Left cardiac atrium (tissue), 4 donors: ENCODE measurements at places on chromosomes 6 and 20. TPM values are rescaled to one million over a fixed set of nuclear protein-coding genes. Genes with fewer than 3 reads are reported as not detected.

DNA sequence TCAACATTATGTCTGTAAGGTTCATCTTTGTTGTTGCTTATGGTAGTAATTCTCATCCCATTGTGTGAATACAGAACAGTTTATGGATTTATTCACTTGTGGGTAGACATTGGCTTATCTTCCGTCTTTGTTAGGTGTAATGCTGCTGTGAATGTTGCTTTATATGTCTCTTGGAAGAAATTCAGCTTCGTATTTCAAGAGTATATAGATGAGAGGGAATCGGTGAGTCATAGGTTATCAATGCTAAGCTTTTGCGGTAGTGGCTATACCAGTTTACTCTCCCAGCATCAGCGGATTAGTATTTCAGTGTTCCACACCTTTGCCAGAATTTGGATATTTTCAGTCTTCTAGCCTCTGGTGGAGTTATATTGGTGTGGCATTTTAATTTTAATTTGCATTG lies 77.8 kb downstream of the ZFAND3 start:
- no peak for DNase-seq

DNA sequence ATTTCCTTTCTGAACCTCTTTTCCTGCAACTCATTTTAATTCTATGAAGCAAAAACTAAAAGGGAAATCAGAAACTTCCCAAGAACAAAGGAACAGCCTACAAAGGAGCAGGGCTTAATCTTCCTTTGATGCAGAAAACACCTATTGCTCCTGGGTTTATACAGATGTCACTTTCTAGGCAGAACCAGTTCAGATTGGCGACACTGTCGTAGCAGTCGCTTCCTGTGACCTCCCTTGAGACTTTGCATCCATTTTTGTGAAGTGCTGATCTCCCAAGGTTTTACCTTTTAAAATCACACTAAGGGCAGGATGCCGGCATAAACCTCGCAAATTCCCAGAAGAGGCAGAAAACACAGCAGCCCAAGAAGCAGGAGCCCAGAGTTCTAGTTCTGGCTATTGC lies 40.1 kb downstream of the JAG1 start:
- DNase-seq = no peak

TNFAIP3 gene
- total RNA-seq = 13.6 TPM

GRCh38 chr6:71592643-71593042 lies 293.7 kb upstream of the RIMS1 start:
- no peak for DNase-seq

DNA sequence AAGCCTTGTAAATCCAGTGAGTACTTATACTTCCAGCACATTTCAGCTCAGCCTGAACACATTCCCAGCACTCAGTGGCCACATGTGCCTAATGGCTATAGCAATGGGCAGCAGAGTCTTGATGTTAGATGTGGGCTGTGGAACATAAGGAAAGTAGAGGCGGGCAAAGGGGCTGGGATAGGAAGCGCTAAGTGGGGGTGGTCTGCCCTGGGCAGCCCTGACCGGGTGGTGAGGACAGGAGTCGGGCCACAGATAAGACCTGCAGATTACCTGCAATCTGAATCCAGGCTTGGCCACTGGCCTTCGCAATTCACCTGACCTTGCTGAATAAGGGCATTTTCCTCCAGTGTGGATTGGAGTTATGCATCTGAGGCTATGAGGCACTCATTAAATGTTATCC lies 11.1 kb upstream of the HMGA1 start:
- DNase-seq = no peak

- peak; percentile 83 for DNase-seq
Measured at GRCh38 chr20:62500237-62500864, 24.6 kb upstream of the GATA5 start.

- peak; percentile 47 for DNase-seq
Measured at GRCh38 chr6:112163295-112164257, 76.2 kb downstream of the FAM229B start.

POPDC3 gene
- total RNA-seq = 34.5 TPM

GRCh38 chr20:24357177-24357576 lies 112.3 kb upstream of the SYNDIG1 start:
- DNase-seq = no peak

- DNase-seq = no peak
Measured at GRCh38 chr6:39239527-39240154, 10.4 kb upstream of the KCNK5 start.

DNA sequence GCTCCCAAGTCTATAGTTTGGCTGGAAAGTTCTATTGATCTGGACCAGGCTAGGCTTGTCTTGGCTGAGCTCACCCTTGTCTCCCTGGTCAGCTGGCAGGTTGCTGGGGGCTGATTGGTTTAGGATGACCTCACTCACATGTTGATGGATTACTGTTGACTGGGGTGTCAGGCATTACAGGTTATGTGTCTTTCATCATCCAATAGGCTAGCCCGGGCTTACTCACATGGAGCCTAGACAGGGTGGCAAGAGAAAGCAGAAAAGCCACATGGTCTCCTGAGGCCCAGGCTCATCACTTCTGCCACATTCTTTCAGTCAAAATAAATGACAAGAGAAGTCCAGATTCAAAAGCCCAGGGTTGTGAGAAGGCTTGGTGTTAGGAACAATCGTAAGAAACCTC lies 103.5 kb downstream of the BFSP1 start:
- DNase-seq = no peak

- DNase-seq = no peak
Measured at GRCh38 chr6:14807130-14807529, 438.7 kb upstream of the JARID2 start.

NUP153 gene
- 28.1 TPM for total RNA-seq

DNA sequence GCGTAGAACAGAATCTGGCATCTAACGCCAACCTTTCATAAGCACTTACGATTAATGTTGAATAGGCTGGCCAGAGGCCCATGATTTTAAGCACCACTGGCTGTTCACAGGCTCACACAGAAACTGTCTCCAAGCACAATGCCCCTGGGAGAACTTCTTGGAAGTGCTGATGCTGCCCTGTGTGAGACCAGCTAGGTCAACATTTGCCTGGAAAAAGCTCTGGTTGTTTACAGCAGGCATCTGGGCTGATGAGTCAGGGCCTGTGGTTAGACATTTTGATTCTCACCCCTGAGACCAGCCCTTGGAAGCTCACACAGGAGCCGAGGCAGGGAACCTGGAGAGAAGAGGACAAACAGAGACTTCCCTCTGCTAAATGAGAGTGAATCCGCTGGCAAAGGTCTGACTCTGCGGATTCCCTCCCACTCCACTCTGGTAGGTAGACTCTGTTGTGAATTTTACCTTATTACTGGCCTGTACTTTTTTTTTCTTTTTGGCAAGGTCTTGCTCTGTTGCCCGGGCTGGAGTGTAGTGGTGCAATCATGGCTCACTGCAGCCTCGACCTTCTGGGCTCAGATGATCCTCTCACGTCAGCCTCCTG lies 6.8 kb upstream of the SULF2 start:
- DNase-seq = peak; percentile 77

GRCh38 chr6:5619249-5619648 lies 357.9 kb downstream of the FARS2 start:
- no peak for DNase-seq

NEURL2 gene
- 11.1 TPM for total RNA-seq

DNA sequence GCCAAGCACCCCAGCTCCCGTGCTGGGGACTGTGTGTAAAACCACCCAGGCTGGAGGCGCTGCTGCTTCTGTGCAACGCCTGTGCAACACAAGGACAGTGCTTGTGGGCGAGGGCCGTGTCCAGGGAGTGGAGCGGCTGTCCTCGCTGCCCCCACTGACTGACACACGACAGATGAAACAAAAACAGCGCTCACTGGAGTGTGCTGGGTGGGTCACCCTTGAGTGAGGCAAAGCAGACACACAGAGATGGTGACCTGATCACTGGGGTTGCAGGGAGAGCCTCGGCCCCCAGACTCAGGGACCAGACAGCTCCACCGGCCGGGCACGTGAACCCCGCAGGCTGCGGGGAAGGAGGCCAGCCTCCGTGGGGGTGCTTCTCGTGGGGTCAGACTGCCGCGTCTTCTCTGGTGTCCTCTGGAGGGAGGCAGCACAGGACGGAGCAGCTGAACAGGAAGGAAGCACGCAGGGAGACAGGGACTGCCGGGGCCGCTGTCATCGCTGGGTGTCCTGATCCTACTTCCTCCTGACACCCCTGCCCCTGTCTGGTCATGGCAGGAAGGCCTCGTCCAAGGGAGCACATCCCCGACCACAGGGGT lies 75.9 kb upstream of the CST7 start:
- no peak for DNase-seq

DNA sequence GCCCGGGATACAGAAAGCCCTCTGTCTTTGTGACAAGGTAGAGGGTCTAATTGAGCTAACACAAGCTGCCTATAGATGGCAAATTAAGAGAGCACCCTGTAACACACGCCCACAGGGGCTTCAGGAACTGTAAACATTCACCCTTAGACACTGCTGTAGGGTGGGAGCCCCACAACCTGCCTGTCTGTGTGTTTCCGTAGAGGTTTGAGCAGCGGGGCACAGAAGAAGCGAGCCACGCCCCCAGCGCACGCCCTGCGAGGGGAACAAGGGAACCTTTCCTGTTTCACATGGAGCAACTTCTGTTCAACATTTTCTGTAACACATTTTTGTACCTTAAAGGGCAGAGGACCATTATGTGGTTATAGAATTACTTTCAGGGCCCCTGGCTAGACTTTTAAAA lies 231.7 kb upstream of the EXOC2 start:
- DNase-seq = no peak

GRCh38 chr6:30097902-30098768 lies 14.8 kb downstream of the TRIM31 start:
- no peak for DNase-seq

DNA sequence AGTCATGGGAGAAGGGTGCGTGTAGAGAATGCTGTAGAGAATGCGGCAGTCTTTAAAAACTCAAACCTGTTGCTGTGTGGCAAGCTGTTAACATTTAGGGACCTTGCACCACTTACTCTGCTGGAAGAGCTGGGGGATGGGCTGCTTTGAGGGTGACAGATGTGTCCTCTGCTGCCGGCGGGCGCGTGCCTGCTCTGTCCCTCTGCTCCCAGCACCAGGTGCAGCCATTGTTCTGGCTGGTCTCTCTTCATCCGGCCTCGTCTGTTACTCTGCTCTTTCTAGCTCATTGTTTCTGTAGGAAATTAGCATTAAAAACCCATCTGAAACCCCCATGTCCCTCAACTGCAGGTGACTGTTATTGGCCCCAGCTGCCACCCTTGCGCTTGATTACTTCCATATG lies 78.5 kb downstream of the CBFA2T2 start:
- peak; percentile 36 for DNase-seq

ARMH2 gene
- total RNA-seq = not detected

ZNF217 gene
- total RNA-seq = 15.8 TPM

CLDN20 gene
- not detected for total RNA-seq

LY6G6D gene
- total RNA-seq = not detected

- DNase-seq = no peak
Measured at GRCh38 chr6:163883984-163884383, 469.5 kb downstream of the QKI start.

GRCh38 chr6:161137839-161138542 lies 135.9 kb downstream of the AGPAT4 start:
- DNase-seq = no peak

- DNase-seq = no peak
Measured at GRCh38 chr6:1812487-1812886, 202.8 kb downstream of the FOXC1 start.

ENPP3 gene
- total RNA-seq = 0.53 TPM

KPNA5 gene
- total RNA-seq = 9.1 TPM
